ENCODE measurements at places on chromosomes 1 and 21. TPM values are rescaled to one million over a fixed set of nuclear protein-coding genes. Genes with fewer than 3 reads are reported as not detected.

The CC2D1B gene
- 22.8 TPM for total RNA-seq

The PROX1 gene
- 3.1 TPM for total RNA-seq

The TTC34 gene
- under 0.01 TPM for total RNA-seq

The CENPF gene
- 15.2 TPM for total RNA-seq

The OR2AK2 gene
- not detected for total RNA-seq
